ENCODE measurements at places on chromosomes 6 and 20. TPM values are rescaled to one million over a fixed set of nuclear protein-coding genes. Genes with fewer than 3 reads are reported as not detected.

Gene ISM1
- not detected for total RNA-seq

Gene VSX1
- total RNA-seq: 0.65 TPM

DNA sequence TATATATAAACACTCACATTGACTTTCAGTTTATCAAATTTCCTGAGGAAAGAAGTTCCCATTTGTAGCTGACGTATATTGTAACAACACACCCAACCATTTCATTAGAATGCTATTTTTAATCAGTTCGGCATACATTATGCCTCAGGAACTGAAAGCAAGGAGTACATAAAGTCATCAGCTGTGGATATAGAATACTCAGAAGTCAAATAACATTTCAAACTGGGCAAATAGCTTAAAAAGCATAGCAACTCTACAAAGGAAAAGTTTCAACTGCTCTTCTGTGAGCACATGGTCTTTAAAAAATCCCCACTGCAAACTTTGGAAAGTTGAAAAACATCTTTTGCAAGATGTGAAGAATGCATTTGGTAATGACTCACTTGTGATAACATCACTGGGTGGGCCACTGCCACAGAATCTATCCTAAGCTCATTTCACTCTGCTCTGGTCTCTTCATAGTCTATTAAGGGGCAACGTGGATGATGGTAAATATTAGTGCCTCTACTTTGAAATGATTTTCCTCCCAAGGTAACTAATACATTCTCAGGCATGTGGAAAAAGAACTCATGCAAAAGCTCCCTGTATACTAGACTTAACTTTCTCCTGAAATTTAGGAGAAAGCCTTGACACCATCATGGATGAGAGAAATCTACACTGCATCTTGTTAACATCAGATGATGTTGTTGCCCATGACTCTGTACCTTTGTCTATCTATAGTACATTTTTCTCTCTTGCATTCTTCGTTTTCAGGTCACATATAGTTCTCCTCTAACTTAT, 49.2 kb downstream of the FYN start:
- peak; percentile 83 for DNase-seq
- H3K27me3 ChIP-seq: no peaks in the 10 kb centered on the region
- H3K27ac ChIP-seq: peak overlapping the region; percentile 78
- no peaks in the 10 kb centered on the region for H3K36me3 ChIP-seq

Gene NT5E
- total RNA-seq: 90.4 TPM

GRCh38 chr6:9192405-9192909, 757.1 kb upstream of the SLC35B3 start:
- no peaks in the 10 kb centered on the region for H3K4me1 ChIP-seq
- H3K27ac ChIP-seq: no peak overlapping the region
- no peak overlapping the region for H3K4me3 ChIP-seq
- H3K36me3 ChIP-seq: no peaks in the 10 kb centered on the region

GRCh38 chr6:144843701-144844100, 558.6 kb downstream of the UTRN start:
- no peaks in the 10 kb centered on the region for H3K36me3 ChIP-seq
- H3K27ac ChIP-seq: no peak overlapping the region
- H3K27me3 ChIP-seq: no peaks in the 10 kb centered on the region
- DNase-seq: no peak

- no peak overlapping the region for H3K4me3 ChIP-seq
- H3K4me1 ChIP-seq: peaks cover 34% of the 10 kb centered on the region
- no peaks in the 10 kb centered on the region for H3K27me3 ChIP-seq
- no peaks in the 10 kb centered on the region for H3K36me3 ChIP-seq
- H3K27ac ChIP-seq: no peak overlapping the region
Measured at GRCh38 chr6:142857233-142857761, 87.7 kb downstream of the HIVEP2 start.

DNA sequence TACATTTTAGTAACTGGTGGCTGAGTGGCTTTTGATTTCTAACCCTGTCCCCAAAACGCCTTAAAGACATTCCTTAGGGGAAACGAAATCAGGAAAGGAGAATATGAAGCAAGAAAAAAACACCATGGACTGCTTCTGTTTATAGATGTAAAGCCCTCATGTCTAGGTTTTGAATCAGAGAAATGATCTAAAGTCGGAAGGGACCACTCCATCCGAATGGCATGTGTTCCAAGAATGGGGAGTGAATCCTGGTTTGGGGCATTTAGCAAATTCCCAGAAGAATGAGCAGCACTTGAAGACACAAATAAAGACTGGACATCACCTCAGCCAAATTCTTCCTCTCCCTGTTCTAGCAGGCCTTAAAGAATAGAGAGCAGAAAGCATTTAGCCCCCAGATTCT, 65.6 kb downstream of the CAP2 start:
- no peak overlapping the region for H3K27ac ChIP-seq
- H3K4me1 ChIP-seq: no peaks in the 10 kb centered on the region
- no peak overlapping the region for H3K4me3 ChIP-seq
- no peaks in the 10 kb centered on the region for H3K27me3 ChIP-seq

DNA sequence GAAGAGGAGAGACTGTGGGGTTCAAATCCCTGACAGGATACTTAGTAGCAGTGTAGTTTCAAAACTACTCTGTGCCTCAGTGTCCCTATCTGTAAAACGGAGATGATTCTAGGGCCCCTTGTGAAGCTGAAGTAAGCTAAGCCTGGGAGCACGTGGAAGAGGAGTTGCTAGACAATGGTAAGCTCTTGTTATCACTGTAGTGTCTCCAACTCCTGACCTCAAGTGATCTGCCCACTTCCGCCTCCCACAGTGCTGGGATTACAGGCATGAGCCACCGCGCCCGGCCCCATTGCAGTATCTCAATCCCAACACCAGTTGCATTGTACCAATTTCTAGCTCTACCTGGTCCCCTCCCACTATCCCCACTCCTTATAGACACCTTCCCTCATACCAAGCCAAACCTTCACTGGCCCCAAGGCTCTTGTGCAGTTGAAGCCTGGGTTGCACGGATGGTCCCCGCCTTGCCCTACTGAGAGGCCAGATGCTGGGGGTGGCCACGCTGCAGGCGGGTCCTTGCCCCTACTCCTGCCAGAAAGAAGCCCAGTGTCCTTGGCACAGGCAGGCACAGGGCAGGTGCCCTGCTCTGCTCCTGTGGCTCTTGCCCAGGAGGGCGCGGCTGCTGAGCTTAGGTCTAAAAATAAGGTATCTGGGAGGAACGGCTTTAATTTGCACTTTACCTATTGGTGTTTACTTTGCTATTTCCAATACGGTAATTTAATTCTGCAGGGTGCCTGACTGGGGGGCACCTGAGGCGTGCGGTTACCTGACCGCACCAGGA, 118.1 kb downstream of the VEGFA start:
- no peak overlapping the region for H3K27ac ChIP-seq
- no peak for DNase-seq
- no peaks in the 10 kb centered on the region for H3K36me3 ChIP-seq
- H3K4me1 ChIP-seq: peaks cover 14% of the 10 kb centered on the region
- H3K4me3 ChIP-seq: no peak overlapping the region

GRCh38 chr20:63132715-63133471, 83.0 kb downstream of the YTHDF1 start:
- peaks cover 84% of the 10 kb centered on the region for H3K27me3 ChIP-seq
- DNase-seq: no peak
- no peaks in the 10 kb centered on the region for H3K4me1 ChIP-seq
- no peak overlapping the region for H3K27ac ChIP-seq

Gene UBE3D
- total RNA-seq: 5.5 TPM

Gene FKBP1A
- total RNA-seq: 248 TPM

GRCh38 chr6:11969092-11969491, 43.0 kb upstream of the HIVEP1 start:
- no peaks in the 10 kb centered on the region for H3K27me3 ChIP-seq
- H3K36me3 ChIP-seq: no peaks in the 10 kb centered on the region
- H3K27ac ChIP-seq: no peak overlapping the region
- DNase-seq: no peak
- H3K4me1 ChIP-seq: peaks cover 4% of the 10 kb centered on the region
- no peak overlapping the region for H3K4me3 ChIP-seq

Gene MYB
- 0.95 TPM for total RNA-seq

Gene WASF1
- total RNA-seq: 17.0 TPM

Gene RAB44
- not detected for total RNA-seq

- no peak overlapping the region for H3K4me3 ChIP-seq
- no peaks in the 10 kb centered on the region for H3K4me1 ChIP-seq
- H3K27me3 ChIP-seq: peaks cover 95% of the 10 kb centered on the region
- no peak overlapping the region for H3K27ac ChIP-seq
- no peak for DNase-seq
- H3K36me3 ChIP-seq: no peaks in the 10 kb centered on the region
Measured at GRCh38 chr20:46137816-46138215, 19.7 kb downstream of the CD40 start.

Gene OR2H1
- total RNA-seq: not detected

Gene APOM
- total RNA-seq: 2.9 TPM

GRCh38 chr6:161169035-161169434, 104.8 kb downstream of the AGPAT4 start:
- no peaks in the 10 kb centered on the region for H3K4me1 ChIP-seq
- H3K4me3 ChIP-seq: no peak overlapping the region
- H3K27ac ChIP-seq: no peak overlapping the region
- no peak for DNase-seq

Gene LPA
- total RNA-seq: not detected

- H3K27ac ChIP-seq: no peak overlapping the region
- H3K4me3 ChIP-seq: no peak overlapping the region
- no peak for DNase-seq
- H3K27me3 ChIP-seq: no peaks in the 10 kb centered on the region
Measured at GRCh38 chr6:25694366-25694765, 42.4 kb downstream of the SCGN start.

Gene CALHM5
- not detected for total RNA-seq

All from PC-9 (cell line).